ENCODE measurements at places on chromosomes 5 and 9. TPM values are rescaled to one million over a fixed set of nuclear protein-coding genes. Genes with fewer than 3 reads are reported as not detected.

GRCh38 chr9:125998837-125999503 is 251.8 kb downstream of the PBX3 start:
- DNase-seq: no peak

FAM53C gene
- 37.5 TPM for total RNA-seq

- no peak for DNase-seq
Observed at GRCh38 chr9:119157196-119157595, 212.0 kb downstream of the BRINP1 start.

- no peak for DNase-seq
Observed at GRCh38 chr9:5389109-5389732, 48.5 kb downstream of the PLGRKT start.

DNA sequence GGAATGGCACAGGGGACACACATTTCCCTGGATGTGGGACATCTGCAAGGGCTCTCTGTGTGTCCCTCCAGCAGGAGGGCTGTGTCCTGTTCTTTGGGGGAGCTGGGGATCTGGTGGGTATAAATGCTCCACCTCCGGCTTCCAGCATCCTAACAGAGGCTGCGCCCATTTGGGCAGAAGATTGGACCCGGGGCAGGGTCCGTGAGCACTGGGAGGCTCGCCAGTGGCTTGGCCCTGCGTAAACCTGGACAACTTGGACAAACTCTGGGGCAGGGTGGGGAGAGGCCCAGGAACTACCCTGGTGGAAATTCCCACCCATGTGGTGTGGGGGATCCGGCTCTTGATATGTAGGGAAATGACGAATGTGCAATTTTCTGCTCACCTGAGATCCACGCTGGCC is 80.9 kb downstream of the GADD45G start:
- DNase-seq: no peak

All from HT-29 (cell line).